ENCODE measurements at places on chromosomes 16 and 17.

DNA sequence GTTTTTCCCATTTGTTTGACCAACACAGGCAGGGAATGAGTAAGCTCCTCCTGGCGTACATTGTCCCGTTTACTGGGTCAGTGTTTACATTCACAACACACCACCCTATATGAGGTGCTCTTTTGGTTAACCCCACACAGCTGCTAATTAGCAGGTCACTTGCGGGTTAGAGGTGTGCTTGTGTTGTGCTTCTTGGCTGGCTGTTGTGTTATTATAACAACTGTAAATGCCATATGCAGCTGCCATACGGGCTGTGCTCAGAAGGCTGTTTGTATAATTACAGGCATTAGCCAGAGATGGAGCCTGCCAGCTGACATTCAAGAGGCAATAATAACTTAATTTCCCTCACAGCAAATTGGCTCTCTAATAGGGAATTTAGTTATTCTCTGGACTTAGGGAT is 205.1 kb upstream of the ELAC2 start:
- no peak overlapping the region for H3K4me3 ChIP-seq
- no peaks in the 10 kb centered on the region for H3K4me1 ChIP-seq
- no peak for DNase-seq
- no peaks in the 10 kb centered on the region for H3K36me3 ChIP-seq
- H3K27me3 ChIP-seq = no peaks in the 10 kb centered on the region

GRCh38 chr16:68732042-68732680 is 4.9 kb upstream of the CDH1 start:
- H3K27ac ChIP-seq = no peak overlapping the region
- no peak for DNase-seq
- no peak overlapping the region for H3K4me3 ChIP-seq
- peaks cover 30% of the 10 kb centered on the region for H3K27me3 ChIP-seq
- H3K36me3 ChIP-seq = no peaks in the 10 kb centered on the region

DNA sequence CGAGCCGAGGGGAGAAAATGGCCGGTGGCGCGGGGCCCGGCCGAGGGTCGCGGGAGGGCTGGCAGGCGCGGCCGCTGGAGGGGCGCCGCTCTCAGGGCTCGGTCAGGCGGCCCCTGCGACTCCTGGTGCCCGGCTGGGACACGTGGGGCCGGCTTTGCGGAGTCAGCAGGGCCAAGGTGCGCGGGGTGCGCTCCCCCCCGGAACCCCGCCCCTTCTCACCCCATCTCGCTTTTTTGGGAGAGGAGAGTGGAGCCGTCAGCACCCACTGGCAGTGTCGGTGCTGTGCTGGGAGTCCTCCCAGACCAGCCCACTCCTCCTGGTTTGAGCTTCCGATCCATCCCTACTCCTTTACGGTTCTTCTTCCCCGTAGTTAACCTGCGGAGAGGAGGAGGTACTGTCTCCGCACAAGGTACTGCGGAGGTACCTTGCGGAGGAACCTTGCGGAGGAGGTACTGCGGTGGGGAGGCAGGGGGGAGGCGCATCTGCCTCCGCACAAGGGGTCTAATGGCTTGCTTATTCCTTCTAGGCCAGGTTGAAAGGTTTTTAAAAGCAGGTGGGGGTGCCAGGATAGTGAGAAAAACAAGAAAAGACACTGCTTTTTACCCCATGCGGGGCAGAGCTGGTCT is 19.1 kb upstream of the CBX8 start:
- H3K27ac ChIP-seq = no peak overlapping the region
- peaks cover 52% of the 10 kb centered on the region for H3K4me1 ChIP-seq

DNA sequence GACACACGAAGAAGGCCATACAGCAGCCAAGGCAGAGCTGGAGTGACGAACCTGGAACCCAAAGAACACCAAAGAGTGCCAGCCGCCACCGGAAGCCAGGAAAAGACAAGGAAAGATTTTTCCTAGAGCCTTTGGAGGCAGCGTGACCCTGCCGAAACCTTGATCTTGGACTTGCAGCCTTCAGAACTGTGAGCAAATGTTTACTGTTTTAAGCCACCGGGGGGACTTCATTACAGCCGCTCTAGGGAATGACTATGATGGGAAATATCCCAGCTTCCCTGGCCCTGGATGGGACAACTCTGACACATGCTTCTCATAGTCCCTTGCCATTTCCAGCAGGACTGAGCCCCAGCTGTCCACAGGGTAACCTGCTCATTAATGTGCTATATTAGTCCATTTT is 270.6 kb downstream of the HAPSTR1 start:
- H3K4me1 ChIP-seq = peaks cover 4% of the 10 kb centered on the region
- DNase-seq = no peak
- H3K36me3 ChIP-seq = no peaks in the 10 kb centered on the region

DNA sequence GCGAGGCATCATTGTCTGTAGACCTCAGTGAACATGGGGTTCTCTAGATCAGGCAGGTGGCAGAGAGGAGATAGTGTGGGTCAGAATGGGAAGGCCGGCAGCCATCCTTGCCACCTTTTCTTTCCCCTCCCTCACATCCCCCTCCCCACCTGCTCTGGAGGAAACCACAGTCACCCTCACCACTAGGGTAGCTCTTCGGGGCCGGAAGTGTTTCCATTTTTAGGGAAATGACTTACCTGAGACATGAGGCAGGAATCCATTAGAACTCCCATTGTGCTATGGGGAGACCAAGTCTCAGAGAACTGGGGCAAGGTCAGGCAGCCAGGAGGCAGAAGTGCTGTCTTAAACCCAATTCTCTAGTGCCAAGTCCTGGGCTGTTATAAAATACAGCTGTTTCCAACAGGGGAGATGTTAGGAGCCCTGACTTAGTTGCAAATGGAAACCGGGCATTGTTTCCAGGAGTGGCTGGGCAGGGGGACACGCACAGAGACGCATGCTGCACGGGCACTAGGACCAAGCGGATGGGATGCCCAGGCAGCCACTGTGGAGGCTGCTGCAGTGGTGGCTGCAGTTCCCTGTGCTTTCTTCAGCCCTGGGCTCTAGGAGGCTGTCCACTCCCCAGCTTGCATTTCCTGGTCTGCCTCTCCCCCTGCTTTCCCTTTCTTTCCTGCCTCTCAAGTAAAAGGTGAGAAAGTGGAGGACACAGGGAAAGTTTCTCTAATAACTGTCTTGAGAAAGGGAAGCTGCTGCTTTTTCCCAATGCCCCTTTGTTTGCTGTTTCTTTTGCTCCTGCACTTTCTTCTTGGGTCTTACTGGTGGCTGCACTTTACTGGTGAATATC is 2.8 kb downstream of the HAS3 start:
- H3K36me3 ChIP-seq = peaks cover 17% of the 10 kb centered on the region
- no peak overlapping the region for H3K4me3 ChIP-seq
- DNase-seq = no peak
- H3K4me1 ChIP-seq = peaks cover 7% of the 10 kb centered on the region
- no peaks in the 10 kb centered on the region for H3K27me3 ChIP-seq
